ENCODE measurements at places on chromosomes 12 and 14. TPM values are rescaled to one million over a fixed set of nuclear protein-coding genes. Genes with fewer than 3 reads are reported as not detected.

CD163L1 gene
- total RNA-seq, result under 0.01 TPM

CARMIL3 gene
- not detected for total RNA-seq

TMPRSS12 gene
- total RNA-seq, result not detected

OAS3 gene
- total RNA-seq, result 7.0 TPM

COCH gene
- total RNA-seq, result 1.1 TPM

KRT83 gene
- not detected for total RNA-seq

RAPGEF3 gene
- 7.4 TPM for total RNA-seq

RNF212B gene
- not detected for total RNA-seq

IGF1 gene
- total RNA-seq, result not detected

OR6C2 gene
- total RNA-seq, result not detected

CDC42BPB gene
- 124 TPM for total RNA-seq

NKX2-8 gene
- not detected for total RNA-seq

B4GALNT3 gene
- not detected for total RNA-seq

Data from subcutaneous preadipocyte (primary cell).